ENCODE measurements at places on chromosomes 11 and 22.

DNA sequence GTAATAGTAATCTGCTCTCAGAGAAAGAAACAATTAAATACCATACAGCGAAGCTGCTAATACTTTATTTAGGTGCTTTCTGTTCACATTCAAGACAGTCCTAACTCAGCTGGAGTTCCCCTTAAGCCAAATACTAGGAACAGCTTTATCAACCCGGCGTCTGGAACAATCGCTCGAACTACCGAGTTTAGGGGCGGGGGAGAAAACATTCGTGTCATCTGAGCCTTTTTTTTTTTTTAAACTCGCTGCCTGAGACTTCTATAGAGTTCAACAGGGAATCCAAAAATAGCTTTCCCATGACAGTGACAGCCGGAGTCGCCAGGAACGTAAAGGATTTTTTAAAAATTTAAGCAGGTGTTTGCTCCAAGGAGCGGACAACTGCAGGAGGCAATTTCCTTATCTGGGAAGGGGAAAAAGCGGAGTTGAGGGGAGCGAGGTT lies 852 bp downstream of the TRAF6 start:
- no peaks in the 10 kb centered on the region for H3K27me3 ChIP-seq
- no peak overlapping the region for H3K27ac ChIP-seq
- peak; percentile 68 for DNase-seq
- peaks cover 13% of the 10 kb centered on the region for H3K4me1 ChIP-seq
- peak overlapping the region; percentile 98 for H3K4me3 ChIP-seq

GRCh38 chr11:87870086-87870485 lies 305.2 kb downstream of the RAB38 start:
- no peaks in the 10 kb centered on the region for H3K27me3 ChIP-seq
- H3K4me3 ChIP-seq = no peak overlapping the region
- DNase-seq = no peak
- H3K27ac ChIP-seq = no peak overlapping the region

DNA sequence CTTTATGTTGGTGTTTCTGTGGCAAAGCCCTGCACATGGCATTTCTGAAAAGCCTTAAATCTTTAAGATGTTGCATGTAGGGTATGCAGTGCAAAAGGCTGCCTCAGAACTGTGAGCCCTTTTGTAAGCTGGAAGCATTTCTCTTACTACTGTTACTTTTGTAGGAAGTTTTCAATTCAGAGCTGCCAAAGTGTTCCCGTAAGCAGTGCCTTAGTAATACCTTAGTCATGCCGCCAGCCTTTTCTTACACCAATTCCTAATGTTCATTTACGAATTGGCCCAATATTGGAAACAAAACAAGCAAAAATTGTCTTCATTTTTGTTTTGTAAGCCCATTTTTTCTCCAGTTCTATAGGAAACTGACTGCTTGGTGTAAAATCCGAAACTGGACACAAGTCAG lies 67.4 kb upstream of the RASSF10 start:
- no peaks in the 10 kb centered on the region for H3K4me1 ChIP-seq
- no peak overlapping the region for H3K27ac ChIP-seq
- H3K27me3 ChIP-seq = no peaks in the 10 kb centered on the region
- no peak for DNase-seq

- H3K4me1 ChIP-seq = no peaks in the 10 kb centered on the region
- no peak overlapping the region for H3K4me3 ChIP-seq
- no peaks in the 10 kb centered on the region for H3K36me3 ChIP-seq
- DNase-seq = no peak
Observed at GRCh38 chr11:34264303-34265110, 93.3 kb downstream of the ABTB2 start.

DNA sequence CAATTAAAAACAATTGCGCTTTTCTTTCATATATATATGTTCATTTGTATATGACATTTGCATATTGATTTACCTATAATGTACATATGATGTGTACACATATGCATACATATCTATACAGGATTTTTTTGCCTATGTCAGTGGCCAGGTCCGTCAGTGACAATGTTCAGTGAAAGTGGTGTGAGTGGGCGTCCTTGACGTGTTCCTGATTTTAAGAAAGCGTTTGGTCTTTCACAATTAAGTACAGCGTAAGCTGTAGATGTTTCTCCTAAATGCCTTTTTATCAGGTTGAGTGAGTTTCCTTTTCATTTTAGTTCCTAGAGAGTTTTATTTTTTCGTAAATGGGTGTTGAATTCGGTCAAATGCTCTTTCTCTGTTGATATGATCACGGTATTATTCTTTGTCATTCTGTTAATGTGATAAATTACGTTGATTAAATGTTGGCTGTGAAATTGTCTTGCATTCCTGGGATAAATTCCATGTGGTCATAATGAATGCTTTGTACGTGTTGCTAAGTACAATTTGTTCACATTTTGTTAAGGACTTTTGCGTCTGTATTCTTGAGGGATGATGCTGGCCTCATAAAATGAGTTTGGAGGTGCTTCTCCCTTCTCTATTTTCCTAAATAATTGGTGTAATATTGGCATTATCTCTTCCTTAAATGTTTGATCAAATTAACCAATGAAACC lies 10.6 kb upstream of the GNB1L start:
- no peaks in the 10 kb centered on the region for H3K27me3 ChIP-seq
- no peak overlapping the region for H3K27ac ChIP-seq
- no peaks in the 10 kb centered on the region for H3K36me3 ChIP-seq
- DNase-seq = no peak
- no peaks in the 10 kb centered on the region for H3K4me1 ChIP-seq
